Activated T-cell treated with anti-CD3 and anti-CD28 coated beads, Interleukin-2, amount 50 U/mL, for 1 hour (primary cell): ENCODE measurements at places on chromosomes 11 and 22.

DNA sequence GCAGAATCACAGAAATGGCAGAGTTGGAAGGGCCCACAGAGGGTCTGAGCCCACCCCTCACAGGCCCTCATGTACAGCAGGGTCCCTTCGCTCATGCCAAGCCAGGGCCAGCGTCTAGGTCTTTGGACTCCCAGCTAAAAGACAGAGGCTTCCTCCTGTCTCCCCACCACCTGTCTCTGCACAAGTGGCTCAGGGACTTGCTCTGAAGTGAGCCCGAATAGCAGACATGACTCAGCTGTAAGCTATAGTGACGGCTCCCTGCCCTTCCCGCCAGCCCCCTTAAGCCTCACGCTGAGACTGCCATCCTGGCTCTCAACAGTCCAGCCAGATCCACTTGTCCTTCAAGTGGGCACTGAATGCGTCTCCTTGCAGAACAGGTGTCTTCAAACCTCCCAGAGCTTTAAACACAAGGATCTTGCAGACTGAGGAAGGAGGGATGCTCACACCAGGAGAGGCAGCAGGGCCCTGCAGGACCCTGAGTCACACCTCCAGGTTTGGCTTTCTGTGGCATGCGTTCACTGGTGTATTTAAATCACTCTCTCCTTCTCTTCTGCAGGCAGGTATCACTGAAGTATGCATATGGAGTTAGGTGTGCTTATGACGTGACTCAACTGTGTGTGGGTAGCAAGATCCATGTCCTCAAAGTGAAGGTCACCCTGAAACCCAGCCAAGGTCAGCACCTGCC, 154.9 kb downstream of the CACNA1I start:
- no peak for DNase-seq

- DNase-seq: no peak
These were observed 1.8 kb upstream of the EPS8L2 start for GRCh38 chr11:704228-704674.

GRCh38 chr11:11476971-11477645, 124.1 kb upstream of the CSNK2A3 start:
- no peak for DNase-seq

GRCh38 chr11:107587306-107587979, 3.5 kb upstream of the ELMOD1 start:
- DNase-seq: no peak

- peak; percentile 33 for DNase-seq
These were observed 9.8 kb downstream of the KRTAP5-6 start for GRCh38 chr11:1706634-1707400.

- no peak for DNase-seq
These were observed 7.2 kb downstream of the CHKA start for GRCh38 chr11:68113986-68114385.

- no peak for DNase-seq
These were observed 102.2 kb downstream of the NAT10 start for GRCh38 chr11:34207487-34208180.

DNA sequence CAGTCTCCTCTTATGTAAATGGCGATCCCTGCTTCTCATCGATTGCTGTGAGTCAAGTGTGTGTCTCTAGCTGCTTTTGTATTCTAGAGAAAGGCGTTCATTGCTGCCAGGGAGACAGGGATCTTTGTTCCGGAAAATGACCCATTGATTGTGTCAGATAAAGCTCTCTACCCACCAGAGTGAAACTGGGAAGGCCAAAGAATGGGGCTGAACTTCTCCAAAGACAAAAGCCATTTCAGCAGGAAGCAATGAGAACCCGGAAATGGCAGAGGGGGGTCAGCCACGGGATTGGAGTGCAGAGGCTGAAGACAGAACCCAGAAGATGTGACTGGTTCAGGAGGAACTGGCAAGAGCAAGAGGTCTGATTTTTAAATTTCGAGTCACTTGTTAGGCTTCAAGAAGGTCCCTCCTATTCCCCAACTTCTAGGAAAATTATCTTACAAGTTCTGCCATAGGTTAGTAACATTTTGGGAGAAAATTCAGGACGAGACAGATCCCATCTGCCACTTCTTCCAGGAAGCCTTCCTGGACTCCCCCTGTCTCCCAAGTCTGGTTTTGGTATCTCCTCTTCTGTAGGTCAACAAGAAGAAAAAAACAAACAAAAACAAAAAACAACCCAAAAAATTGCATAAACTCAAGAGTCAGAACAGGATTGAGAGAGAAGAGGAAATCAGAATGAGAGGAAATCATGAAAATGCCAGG, 110.6 kb downstream of the NECTIN1 start:
- no peak for DNase-seq

- peak; percentile 18 for DNase-seq
These were observed 53.0 kb upstream of the RDX start for GRCh38 chr11:110349138-110349996.

- no peak for DNase-seq
These were observed 408.7 kb downstream of the LRRC4C start for GRCh38 chr11:41050791-41051190.

- no peak for DNase-seq
These were observed 660.3 kb downstream of the TBC1D22A start for GRCh38 chr22:47422736-47423135.

DNA sequence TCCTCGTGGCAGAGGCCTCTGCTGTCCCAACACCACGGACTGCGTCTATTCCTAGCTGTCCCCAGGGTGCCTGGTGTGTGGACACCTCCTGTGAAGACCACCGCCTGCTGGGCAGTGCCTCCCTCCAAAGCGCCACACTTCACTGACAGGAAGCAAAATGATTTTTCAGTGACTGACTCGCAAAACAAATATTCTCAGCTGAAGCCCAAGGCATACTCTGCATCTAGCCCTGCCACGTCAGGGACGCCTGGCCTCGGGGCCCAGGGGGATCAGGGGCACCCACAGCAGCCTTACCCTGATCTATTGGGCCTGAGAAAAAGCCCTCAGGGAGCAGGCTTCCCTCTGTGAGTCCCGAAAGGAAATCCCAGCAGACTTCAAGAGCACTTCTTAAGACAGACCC, 2.2 kb downstream of the BRD1 start:
- no peak for DNase-seq
